ENCODE measurements at places on chromosomes 6 and 20.
A peak's percentile ranks its signal among the peaks of the same experiment; 100 is the strongest.

DNA sequence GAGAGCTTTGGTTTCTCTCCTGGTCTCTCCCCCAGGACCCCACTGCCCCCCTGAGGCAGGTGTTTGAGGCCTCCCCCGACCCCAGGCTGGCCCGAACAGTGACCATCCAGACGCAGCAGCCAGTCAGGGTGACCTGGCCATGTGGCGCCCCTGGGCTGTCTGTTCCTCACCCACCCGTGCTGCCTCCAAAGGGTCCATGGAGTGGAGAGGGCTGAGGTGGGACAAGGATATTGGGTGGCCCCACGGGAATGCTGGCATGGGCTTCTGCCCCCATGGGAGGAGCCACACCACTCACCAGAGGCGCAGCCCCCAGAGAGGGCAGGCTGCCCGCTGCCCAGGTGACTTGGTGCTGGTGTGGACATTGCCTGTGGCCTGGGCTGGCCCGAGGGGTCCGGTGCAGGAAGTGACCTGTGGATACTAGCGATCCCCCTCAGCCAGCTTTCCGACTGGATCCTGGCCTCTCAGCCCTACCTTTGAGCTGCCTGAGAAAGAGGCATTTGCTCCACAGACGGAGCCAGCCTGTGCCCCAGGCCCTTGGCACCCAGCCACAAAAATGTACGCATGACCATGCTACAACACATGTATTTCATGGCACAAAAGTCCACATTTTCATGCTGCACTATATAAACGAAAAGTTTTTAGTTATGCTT lies 50.8 kb downstream of the BCAS4 start:
- DNase-seq: no peak

- DNase-seq: peak; percentile 74
These were observed 92.3 kb downstream of the RFX6 start for GRCh38 chr6:116969211-116969863.

GRCh38 chr20:62287759-62288534 lies 14.8 kb upstream of the ADRM1 start:
- DNase-seq: no peak

- no peak for DNase-seq
These were observed 5.8 kb upstream of the FAM217A start for GRCh38 chr6:4084444-4085331.

- DNase-seq: no peak
These were observed 140.8 kb downstream of the BTBD9 start for GRCh38 chr6:38498805-38499445.

GRCh38 chr6:155197932-155198331 lies 65.9 kb upstream of the CLDN20 start:
- DNase-seq: no peak

DNA sequence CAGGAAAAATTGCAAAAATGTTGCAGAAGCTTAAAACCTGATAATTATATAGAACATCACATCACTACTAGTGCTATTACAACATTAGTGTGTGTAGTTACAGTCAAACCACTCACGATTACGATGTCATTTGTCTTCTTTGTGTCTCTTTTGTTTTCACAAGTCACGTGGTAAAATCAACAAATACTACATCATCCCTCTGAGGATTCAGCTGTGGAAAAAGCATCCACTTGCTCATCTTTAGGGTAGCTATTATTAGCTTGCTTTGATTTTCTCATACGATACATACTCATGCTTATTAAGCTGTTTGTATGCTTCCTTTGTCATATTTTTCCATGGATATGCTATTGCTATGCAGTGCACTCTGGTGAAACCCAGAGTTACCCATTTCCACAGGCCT lies 22.2 kb upstream of the ATXN1 start:
- DNase-seq: no peak

GRCh38 chr20:9597547-9597946 lies 83.2 kb downstream of the LAMP5 start:
- no peak for DNase-seq

GRCh38 chr20:56626367-56627121 lies 2.6 kb upstream of the TFAP2C start:
- DNase-seq: peak; percentile 30

DNA sequence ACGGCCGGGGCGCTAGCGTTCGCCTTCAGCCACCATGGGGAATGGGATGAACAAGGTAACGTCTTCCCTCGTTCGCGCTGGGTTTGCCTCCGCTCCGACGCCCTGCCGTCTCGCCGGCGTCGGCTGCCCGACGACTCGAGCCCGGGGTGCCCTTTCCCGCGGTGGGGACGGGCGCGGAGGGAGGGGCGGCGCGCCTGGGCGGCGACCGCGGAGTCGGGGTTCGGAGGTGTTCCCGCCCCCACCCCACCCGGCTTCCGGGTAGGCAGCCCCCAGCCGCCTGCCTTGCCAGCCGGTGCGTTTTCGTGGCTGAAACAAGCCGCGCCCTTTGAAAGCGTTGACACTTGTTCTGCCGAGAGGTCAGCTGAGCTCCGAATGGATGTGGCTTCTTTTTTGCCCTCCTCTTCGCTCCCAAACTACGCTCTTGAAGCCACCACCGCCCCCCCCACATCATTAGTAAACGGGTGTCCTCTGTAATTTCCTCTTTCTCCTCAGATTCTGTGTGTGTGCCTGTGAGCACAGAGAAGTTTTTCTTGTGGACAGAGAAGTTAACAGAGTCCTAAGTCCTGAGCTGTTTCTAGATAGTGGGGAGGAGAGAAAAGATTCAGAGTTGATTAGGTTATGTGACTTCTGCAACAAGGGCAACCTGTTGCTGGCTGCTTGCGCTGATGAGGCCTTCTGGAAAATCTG lies 362 bp downstream of the DUSP22 start:
- DNase-seq: peak; percentile 72

- no peak for DNase-seq
These were observed 17.2 kb downstream of the ZSCAN23 start for GRCh38 chr6:28425944-28426541.

DNA sequence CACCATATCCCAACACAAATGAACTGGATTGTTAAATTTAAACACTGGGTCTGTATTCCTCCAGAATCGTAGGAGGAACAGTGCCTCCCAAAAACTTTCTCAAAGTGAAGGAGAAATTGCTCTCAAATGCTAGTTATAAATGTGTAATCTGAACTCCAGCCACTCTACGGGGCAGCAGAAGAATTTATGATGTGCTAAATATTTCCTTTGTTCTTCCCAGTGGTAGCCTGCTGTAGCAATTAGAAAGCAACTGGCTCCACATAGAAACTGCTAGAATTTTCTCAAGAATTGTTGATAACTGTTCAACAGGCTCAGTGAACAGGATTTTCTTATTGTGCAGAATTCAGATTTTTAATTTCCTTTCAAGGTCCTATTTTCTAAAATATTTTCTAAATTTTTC lies 49.8 kb upstream of the EYA4 start:
- no peak for DNase-seq

DNA sequence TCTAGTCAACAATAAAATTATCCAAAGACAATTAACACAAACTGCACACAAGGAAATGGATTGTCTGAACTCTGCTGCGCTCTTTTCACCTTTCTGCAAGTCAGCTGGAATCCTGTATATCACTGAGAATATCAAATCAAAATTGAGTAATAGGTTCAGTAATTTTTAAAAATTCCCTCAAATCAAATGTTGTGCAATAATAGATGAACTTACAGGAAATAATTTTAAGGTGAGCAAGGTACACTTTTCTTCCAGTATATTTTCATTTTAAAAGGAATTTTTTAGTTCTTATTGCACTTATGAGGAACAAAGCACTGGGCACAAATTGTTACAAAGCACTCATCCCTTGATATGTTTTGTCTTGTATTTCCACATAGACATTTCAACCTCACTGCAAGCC lies 1.2 kb downstream of the SAYSD1 start:
- DNase-seq: no peak

GRCh38 chr6:144027932-144028587 lies 20.0 kb upstream of the PLAGL1 start:
- no peak for DNase-seq

- DNase-seq: no peak
These were observed 32.4 kb downstream of the MDGA1 start for GRCh38 chr6:37665304-37665703.

GRCh38 chr6:144434308-144434990 lies 149.3 kb downstream of the UTRN start:
- DNase-seq: peak; percentile 86

DNA sequence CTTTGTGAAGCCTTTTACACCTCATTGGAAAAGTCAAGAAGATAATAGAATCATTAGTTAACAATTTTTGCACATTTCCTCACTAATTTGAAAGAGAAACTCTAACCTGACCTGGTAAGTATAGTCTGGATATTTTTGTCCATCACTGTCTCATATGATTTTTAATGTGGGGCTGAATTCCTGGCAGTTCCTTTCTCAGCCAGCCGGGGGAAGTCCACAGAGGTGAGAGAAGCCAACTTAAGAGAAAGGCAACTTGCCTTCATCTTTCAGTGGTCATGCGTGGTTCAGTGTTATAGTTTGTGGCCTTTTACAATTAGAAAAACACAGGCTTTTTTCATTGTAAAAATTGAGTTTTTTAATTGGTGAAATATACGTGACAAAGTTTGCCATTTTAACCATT lies 80.6 kb downstream of the CDYL start:
- no peak for DNase-seq

DNA sequence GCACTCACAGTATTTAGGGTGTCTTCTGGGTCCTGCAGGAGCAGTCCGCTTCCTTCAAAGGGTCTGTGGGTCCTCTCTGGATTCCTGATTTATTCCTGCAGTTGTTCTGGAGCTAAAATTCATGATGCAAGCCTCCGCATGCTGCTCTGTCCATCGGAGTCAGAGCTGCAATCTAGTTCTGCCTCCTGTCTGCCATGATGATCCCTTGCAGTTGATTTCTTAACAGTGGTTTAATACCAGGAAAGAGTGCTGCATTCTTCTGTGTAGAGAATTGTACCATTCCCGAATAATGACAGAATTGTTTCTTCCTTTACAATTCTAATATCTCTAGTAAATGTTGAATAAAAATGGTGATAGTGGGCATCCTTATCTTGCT lies 72.0 kb upstream of the B3GAT2 start:
- no peak for DNase-seq

- no peak for DNase-seq
These were observed 272.8 kb downstream of the NKAIN2 start for GRCh38 chr6:124076336-124077048.

- DNase-seq: no peak
These were observed at the start of gene IYD for GRCh38 chr6:150368762-150369161. IYD (plus strand) TSS chr6:150369012; CDS start chr6:150369032, 20 bp downstream.

GRCh38 chr6:6711031-6711785 lies 122.7 kb downstream of the LY86 start:
- no peak for DNase-seq

- DNase-seq: no peak
These were observed 43.3 kb downstream of the SLC22A23 start for GRCh38 chr6:3413592-3413991.

DNA sequence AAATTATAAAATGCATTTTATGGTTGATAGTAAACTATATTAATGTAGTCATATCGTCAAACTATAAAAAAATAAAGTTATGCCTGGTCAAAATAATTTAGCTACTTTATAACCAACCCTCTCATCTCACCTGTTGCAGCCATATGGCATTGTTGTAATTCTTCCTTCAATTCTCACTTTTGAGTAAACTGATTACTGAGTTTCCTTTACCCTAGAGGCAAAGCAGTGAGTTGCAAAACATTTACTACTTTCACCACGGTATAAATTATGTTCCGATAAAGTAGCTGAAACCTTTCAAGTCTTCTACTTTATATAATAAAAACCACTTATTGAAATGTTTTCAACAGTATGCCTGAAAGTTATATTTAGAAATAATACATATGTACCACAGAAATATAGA lies 113.8 kb downstream of the AHI1 start:
- no peak for DNase-seq

GRCh38 chr6:132598473-132598872 lies 8.9 kb upstream of the TAAR5 start:
- DNase-seq: no peak

DNA sequence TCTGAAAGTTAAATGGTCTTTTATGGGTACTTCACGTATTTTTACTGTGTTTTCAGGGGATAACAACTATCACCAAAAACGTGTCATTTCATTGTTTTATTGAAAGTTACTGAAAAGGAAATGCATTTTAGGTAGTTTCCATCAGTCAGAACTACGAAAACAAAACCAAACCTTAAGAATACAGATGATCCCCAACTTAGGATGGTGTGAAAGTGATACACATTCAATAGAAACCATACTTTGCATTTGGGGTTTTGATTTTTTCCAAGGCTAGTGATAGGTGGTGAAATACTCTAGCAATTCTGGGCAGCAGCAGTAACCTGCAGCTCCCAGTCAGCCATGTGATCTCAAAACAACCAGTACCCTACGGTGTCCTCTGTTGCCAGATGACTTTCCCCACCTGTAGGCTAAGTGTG lies 25.9 kb upstream of the EFHC1 start:
- no peak for DNase-seq

- DNase-seq: no peak
These were observed 15.9 kb upstream of the ADGRF1 start for GRCh38 chr6:47057830-47058540.

DNA sequence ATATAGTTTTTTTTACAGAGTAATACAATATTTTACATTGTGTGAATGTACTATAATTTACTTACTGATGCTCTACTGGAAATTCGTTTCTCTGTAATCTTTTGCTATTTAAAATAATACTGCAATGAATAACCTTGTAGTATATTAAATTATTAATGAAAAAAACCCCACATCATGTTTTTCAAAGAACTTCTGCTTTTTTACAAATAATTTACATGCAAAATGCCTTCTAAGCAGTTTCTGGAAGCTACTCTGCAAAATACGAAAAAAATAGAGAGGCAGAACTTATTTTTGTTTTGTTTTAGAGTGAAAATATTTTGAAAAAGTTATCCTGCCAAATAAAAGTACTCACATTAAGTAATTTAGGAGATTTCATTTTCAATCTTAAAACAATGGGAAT lies 165.8 kb upstream of the SIM1 start:
- DNase-seq: no peak

DNA sequence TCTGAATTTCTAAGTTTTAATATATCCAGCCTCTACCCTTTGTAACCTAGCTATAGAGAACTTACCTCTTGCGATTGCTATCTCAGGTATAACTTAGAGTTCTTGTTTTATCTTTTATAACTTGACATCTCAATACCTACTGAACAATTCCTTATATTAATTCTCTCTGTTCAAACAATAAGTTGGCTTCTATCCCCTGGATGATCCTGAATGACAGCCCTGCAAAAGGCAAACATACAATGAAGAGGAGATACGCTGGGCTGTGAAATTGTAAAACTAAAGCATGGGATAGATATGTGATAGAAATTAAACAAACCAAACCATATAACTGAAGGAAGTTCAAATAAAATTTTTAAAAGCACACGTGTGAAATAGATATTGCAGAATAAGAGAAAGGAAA lies 513.6 kb upstream of the PTCHD4 start:
- DNase-seq: no peak

GRCh38 chr20:58103961-58104360 lies 124.5 kb downstream of the ANKRD60 start:
- DNase-seq: no peak
